ENCODE measurements at places on chromosomes 12 and 14. TPM values are rescaled to one million over a fixed set of nuclear protein-coding genes. Genes with fewer than 3 reads are reported as not detected.

Gene RNASE3
- total RNA-seq: not detected

Gene CLEC6A
- total RNA-seq: not detected

Gene MOK
- 23.0 TPM for total RNA-seq

Gene LHX5
- not detected for total RNA-seq

Gene LMO3
- total RNA-seq: not detected

Gene CFAP54
- total RNA-seq: not detected

Gene LRFN5
- not detected for total RNA-seq

Gene GAS2L3
- 13.4 TPM for total RNA-seq

Gene CACNA2D4
- total RNA-seq: 1.4 TPM

Gene LPAR5
- 0.03 TPM for total RNA-seq

Gene OR11G2
- not detected for total RNA-seq

Gene KSR2
- total RNA-seq: not detected

Data from MG63 (cell line).